ENCODE measurements at places on chromosomes 13 and 19.

- DNase-seq, result no peak
Observed at GRCh38 chr19:2912306-2912705, 11.6 kb downstream of the ZNF57 start.

- DNase-seq, result no peak
Observed at GRCh38 chr13:37529751-37530385, 68.7 kb downstream of the POSTN start.

DNA sequence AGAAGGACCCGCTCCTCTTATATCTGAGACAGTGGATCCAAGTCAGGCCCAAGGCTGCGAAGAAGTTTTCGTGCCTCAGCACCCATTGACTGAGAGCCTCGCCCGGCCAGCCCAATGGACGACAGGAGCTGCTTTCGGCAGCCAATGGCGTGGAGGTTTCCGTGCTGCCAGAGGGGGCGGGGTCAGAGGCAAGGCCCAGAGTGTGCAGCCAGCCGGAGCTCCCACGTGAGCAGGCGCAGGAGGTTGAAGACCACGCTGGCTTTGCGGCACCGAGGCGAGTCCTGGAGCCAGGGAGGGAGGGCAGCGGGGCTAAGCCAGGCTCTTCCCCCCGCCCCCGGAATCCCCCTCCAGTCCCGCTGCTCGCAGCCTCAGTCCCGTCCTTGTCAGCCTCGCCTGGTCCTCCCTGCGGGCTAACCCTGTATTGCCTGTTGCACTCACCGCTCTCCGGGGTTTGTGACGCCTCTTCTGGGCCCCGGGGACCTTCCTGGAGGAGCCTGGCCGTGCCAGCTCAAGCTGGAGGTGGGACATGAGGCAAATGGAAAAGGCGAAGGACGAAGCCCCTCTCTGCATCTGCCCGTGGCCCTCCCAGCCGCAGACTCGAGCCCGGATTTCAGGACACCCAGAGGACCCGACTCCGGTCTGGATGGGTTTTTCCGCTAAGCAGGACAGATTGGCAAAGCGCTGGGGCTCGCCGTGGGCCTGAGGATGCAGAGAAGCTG is 1.5 kb downstream of the IFNL4 start:
- DNase-seq, result peak; percentile 23

DNA sequence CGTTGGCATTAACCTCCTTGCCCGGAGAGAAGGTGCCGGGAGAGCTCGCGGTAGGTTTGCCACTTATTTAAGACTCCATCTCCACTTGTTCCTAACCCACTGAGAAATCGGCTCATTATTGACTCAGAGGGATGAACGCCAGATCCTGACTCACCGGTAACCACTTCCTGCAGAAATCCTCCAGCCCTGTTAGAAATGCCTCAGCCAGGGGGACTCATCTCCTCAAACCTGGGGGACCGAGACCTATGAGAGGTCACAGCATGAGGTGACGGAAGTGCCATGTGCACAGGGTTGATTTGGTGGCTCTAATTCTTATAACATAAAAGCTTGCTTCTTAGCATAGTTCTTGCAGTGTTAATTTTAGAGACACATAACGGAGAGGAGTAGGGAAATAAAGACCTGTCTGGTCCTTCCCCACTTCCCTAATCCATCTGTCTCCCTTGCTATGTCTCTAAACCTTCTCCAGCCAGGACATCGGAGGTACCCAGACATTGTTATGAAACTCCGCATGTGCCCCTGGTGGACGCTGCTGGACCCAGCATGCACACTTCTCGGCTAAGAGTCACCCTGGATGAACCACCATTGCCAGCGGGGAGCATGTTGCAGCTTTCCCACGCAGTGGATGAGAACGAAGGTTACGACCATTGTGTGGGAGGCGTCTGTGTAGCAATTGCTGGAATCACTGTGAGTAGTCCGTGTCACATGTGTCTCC is 158.9 kb downstream of the EFNB2 start:
- DNase-seq, result no peak

- no peak for DNase-seq
Observed at GRCh38 chr19:31334101-31334848, 15.0 kb downstream of the TSHZ3 start.

- DNase-seq, result no peak
Observed at GRCh38 chr13:39528661-39528980, 74.4 kb downstream of the LHFPL6 start.

DNA sequence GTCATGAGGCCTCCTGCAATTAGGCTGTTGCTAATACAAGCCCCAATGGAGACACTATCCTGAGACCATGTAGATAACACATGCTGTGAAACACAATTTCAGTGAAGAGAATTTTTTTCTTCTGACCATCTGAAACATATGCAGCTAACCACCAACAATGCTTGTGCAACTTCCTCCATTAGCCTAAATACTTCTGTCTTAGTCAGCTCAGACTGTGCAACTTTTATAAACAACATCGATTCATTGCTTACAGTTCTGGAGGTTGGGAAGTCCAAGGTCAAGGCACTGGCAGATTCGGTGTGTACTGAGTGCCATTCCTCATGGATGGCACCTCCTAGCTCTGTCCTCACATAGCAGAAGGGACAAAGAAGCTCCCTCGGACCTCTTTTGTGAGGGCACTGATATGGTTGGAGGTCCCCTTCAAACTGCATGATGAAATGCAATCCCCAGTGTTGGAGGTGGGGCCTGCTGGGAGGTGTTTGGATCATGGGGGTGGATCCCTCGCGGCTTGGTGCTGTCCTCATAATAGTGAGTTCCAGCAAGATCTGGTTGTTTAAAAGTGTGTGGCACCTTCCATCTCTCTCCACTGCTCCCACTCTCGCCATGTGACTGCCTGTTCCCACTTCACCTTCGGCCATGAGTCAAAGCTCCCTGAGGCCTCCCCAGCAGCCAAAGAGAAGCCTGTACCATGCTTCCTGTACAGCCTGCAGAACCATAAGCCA is 27.7 kb downstream of the STK24 start:
- DNase-seq, result no peak

All from T-helper 1 cell (primary cell).